HT1080 (cell line): ENCODE measurements at places on chromosomes 1 and 21. TPM values are rescaled to one million over a fixed set of nuclear protein-coding genes. Genes with fewer than 3 reads are reported as not detected.

DNA sequence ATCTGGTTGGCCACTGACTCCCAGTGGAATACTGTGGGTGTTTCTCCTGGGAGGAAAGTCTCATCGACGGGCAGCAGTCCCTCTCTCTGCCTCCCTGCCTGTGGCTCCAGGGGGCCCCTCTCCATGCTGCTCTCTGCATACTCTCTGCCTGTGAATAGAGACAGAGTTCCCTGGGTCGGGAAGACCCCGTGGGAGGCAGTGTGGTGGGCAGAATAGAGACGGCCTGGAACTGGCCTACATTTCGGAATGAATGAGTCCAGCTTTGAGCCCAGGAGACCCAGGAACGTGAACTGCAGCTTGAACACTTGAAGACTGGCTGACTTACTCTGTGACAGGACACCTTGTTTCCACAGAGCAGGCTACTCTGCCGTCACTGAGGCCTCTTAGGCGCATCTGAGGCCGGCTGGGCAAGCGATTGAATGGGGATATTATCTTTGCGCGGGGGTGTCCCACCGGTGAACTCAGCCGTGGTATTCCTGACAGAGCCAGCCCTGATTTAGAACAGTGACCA, 64.0 kb downstream of the KIF21B start:
- DNase-seq = no peak

Gene MAP10
- total RNA-seq = not detected in 2 replicates

Gene LINGO4
- not detected in 2 replicates for total RNA-seq

GRCh38 chr21:28592205-28592865, 400.3 kb downstream of the LTN1 start:
- no peak for DNase-seq
